ENCODE measurements at places on chromosomes 3 and 15.
A peak's percentile ranks its signal among the peaks of the same experiment; 100 is the strongest.

DNA sequence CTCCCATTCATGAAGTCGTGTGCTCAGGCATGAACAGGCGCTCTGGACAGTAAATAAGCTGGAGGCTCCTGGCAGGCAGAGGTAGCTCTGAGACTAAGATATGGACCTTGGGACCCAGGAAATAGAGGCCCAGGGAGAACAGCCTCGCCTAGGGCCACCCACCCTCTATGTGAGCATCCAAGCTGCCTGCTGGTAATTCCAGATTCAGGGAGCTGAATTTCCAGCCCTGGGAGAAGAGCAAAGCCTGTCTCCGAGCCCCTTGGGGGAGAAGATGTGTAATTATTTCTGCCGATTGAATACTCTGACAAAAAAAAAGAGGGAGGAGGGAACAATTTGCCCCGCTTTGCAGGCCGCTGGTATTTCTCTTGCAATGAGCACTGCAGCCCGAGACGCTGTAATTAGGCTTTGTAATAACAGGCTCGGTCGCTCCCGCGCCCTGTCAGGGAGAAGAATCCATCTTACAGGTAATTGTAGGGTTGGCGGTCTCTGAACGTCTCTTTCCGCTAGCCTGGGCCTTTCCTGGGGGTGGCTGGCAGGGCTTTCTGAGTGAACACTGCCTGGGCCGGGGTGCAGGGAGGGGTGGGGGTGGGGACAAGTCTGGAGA is 131.5 kb downstream of the WNT7A start:
- DNase-seq, result no peak
- H3K27ac ChIP-seq, result no peak overlapping the region
- H3K4me3 ChIP-seq, result no peak overlapping the region

DNA sequence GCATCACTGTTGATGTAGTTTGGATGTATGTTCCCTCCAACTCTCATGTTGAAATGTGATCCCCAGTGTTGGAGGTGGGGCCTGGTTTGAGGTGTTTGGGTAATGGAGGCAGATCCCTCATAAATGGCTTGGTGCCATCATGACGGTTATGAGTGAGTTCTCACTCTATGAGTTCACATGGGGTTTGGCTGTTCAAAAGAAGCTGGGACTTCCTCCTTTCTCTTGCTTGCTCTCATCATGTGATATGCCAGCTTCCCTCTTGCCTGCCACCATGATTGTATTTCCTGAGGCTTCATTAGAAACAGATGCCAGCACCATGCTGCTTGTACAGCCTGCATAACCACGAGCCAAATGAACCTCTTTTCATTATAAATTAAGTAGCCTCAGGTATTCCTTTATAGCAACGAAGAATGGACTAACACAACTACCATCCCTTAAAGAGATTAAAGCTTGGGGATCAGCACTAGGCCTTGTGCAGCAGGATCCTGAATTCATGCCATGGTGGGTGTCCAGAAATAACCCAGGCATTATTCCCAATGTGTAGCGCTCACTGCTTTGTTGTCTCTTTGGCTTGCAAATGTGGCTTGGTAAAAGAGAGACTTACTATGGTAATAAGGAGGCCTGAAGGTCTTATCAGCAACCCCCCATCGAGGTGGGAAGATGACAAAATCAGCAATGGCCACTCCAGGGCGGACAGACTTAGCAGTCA is 41.9 kb downstream of the NDUFB4 start:
- no peak overlapping the region for H3K4me3 ChIP-seq
- no peaks in the 10 kb centered on the region for H3K36me3 ChIP-seq
- DNase-seq, result no peak
- H3K27ac ChIP-seq, result no peak overlapping the region
- no peaks in the 10 kb centered on the region for H3K27me3 ChIP-seq

GRCh38 chr3:152213203-152213602 is 55.5 kb upstream of the MBNL1 start:
- no peaks in the 10 kb centered on the region for H3K27me3 ChIP-seq
- DNase-seq, result no peak
- no peak overlapping the region for H3K4me3 ChIP-seq
- no peaks in the 10 kb centered on the region for H3K4me1 ChIP-seq
- H3K36me3 ChIP-seq, result no peaks in the 10 kb centered on the region

GRCh38 chr15:63860155-63860554 is 26.4 kb upstream of the HERC1 start:
- H3K4me1 ChIP-seq, result peaks cover 9% of the 10 kb centered on the region
- no peak for DNase-seq
- H3K27ac ChIP-seq, result peak overlapping the region; percentile 31
- H3K27me3 ChIP-seq, result no peaks in the 10 kb centered on the region

- H3K27me3 ChIP-seq, result no peaks in the 10 kb centered on the region
- no peak overlapping the region for H3K4me3 ChIP-seq
- no peaks in the 10 kb centered on the region for H3K36me3 ChIP-seq
- DNase-seq, result no peak
- H3K27ac ChIP-seq, result no peak overlapping the region
- no peaks in the 10 kb centered on the region for H3K4me1 ChIP-seq
Measured at GRCh38 chr3:127033786-127034185, 50.9 kb downstream of the PLXNA1 start.

- H3K4me3 ChIP-seq, result no peak overlapping the region
- DNase-seq, result no peak
- no peaks in the 10 kb centered on the region for H3K27me3 ChIP-seq
- no peak overlapping the region for H3K27ac ChIP-seq
- no peaks in the 10 kb centered on the region for H3K4me1 ChIP-seq
Measured at GRCh38 chr3:126157083-126157768, 23.2 kb downstream of the ALDH1L1 start.

GRCh38 chr3:115788921-115789470 is 165.7 kb downstream of the GAP43 start:
- DNase-seq, result no peak
- H3K36me3 ChIP-seq, result no peaks in the 10 kb centered on the region
- no peaks in the 10 kb centered on the region for H3K4me1 ChIP-seq
- H3K27ac ChIP-seq, result no peak overlapping the region
- peaks cover 3% of the 10 kb centered on the region for H3K27me3 ChIP-seq
- H3K4me3 ChIP-seq, result no peak overlapping the region

DNA sequence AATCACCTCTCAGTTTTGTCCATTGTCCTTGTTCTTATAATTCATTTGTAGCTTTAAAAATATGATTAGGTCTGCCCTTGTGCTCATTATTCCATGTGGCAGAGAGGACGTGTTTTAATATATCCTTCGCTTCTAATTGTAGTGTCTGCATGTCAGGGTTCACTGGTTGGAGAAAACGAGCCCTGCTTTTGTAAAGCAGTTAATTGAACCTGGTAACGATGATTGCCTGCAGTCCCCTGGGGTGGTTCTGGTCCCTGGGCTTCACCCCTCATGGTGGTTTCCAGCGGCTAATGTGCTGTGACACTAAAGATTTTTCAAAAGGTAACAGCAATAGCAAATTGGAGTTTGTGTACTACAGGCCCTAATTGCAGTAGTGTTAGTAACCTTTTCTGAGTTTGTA is 299.6 kb downstream of the CACNA2D3 start:
- DNase-seq, result no peak
- no peaks in the 10 kb centered on the region for H3K4me1 ChIP-seq
- no peak overlapping the region for H3K4me3 ChIP-seq
- no peaks in the 10 kb centered on the region for H3K36me3 ChIP-seq
- H3K27ac ChIP-seq, result no peak overlapping the region

- no peaks in the 10 kb centered on the region for H3K4me1 ChIP-seq
- H3K36me3 ChIP-seq, result no peaks in the 10 kb centered on the region
- H3K27me3 ChIP-seq, result no peaks in the 10 kb centered on the region
Measured at GRCh38 chr3:52827866-52828376, 2.6 kb downstream of the ITIH4 start.

DNA sequence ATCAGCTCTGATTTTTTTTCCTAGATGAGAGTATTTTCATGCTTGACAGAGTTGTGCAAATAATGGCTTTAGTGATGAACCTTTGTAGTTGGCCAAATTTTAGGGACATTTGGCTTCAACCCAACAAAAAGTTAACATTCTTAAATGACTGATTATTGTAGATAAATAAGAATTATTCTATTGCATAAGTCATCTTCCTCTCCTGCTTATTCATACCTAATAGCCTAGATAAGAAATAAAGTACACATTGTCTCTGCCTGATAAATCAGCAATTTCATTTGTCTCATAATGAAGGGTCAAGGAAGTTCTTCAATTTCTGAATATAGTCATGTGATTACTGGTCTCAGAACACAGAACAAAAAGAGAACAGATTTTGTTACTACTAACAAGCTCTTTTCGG is 428.9 kb upstream of the IL12A start:
- H3K4me3 ChIP-seq, result no peak overlapping the region
- no peaks in the 10 kb centered on the region for H3K4me1 ChIP-seq
- H3K27me3 ChIP-seq, result no peaks in the 10 kb centered on the region

DNA sequence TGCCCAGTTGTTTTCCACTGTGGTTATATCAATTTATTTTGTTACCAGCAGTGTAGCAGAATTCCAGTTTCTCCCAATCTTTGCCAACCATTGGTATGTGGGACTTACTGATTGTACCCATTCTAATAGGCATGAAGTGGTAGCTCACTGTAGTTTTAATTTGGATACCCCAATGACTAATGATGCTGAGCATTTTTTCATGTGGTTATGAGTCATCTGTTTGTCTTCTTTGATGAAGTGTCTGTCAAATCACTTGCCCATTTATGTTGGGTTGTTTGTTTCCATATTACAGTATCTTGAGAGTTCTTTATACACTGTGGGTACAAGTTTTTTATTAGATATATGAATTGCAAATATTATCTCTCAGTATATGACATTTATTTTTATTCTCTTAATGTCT is 644.3 kb downstream of the NR2F2 start:
- H3K27me3 ChIP-seq, result no peaks in the 10 kb centered on the region
- DNase-seq, result no peak
- no peak overlapping the region for H3K4me3 ChIP-seq
- no peak overlapping the region for H3K27ac ChIP-seq
- no peaks in the 10 kb centered on the region for H3K36me3 ChIP-seq

DNA sequence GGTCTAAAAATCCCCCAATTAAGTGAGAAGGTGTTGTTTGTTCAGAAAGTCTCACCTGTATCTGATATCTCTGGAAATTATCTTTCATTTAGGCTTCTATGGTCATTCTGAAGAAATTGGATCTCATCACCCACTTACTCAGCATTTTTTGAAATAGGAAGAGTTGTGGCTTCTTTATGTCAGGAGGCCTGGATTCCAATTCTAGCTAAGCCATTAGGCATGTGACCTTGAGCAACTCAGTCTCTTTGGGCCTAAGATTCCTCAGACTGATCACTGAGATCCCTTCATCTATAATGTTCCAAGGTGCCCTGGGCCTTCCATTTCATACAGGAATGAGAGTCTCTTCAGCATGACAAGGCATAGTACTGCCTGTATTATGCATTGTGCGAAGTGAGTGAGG is 70.3 kb downstream of the ARHGEF26 start:
- no peaks in the 10 kb centered on the region for H3K27me3 ChIP-seq
- no peaks in the 10 kb centered on the region for H3K36me3 ChIP-seq
- no peak overlapping the region for H3K4me3 ChIP-seq
- no peak overlapping the region for H3K27ac ChIP-seq

GRCh38 chr15:62474771-62475124 is 309.7 kb upstream of the C2CD4B start:
- DNase-seq, result no peak
- H3K27me3 ChIP-seq, result no peaks in the 10 kb centered on the region
- peaks cover 4% of the 10 kb centered on the region for H3K4me1 ChIP-seq
- no peak overlapping the region for H3K4me3 ChIP-seq
- no peaks in the 10 kb centered on the region for H3K36me3 ChIP-seq

- H3K27ac ChIP-seq, result no peak overlapping the region
- no peak overlapping the region for H3K4me3 ChIP-seq
- H3K27me3 ChIP-seq, result no peaks in the 10 kb centered on the region
- DNase-seq, result no peak
- no peaks in the 10 kb centered on the region for H3K36me3 ChIP-seq
- H3K4me1 ChIP-seq, result no peaks in the 10 kb centered on the region
Measured at GRCh38 chr3:188278717-188279324, 124.9 kb downstream of the LPP start.

DNA sequence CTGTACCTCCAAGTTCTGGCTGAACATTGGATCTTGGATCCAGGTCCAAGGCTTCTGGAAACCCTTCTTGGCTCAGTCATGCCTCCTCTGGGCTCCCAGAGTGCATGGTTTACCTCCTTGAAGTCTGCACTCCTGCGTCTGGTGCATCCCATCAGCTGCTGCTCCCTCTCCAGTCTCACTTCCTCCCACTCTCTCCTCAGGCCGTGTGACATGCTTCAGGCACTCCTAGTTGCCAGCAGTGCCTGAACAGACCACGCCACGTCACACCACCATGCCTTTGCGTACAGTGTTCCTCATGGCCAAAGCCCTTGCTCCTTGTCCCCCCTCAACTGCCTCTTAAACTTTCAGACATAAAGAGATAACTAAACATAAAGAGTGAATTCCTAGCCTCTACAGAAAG is 5.7 kb downstream of the GPR27 start:
- no peaks in the 10 kb centered on the region for H3K36me3 ChIP-seq
- H3K27ac ChIP-seq, result no peak overlapping the region
- no peak for DNase-seq

- no peak overlapping the region for H3K4me3 ChIP-seq
- H3K27me3 ChIP-seq, result no peaks in the 10 kb centered on the region
- H3K4me1 ChIP-seq, result no peaks in the 10 kb centered on the region
- no peaks in the 10 kb centered on the region for H3K36me3 ChIP-seq
- no peak overlapping the region for H3K27ac ChIP-seq
Measured at GRCh38 chr3:61449327-61450040, 111.9 kb upstream of the PTPRG start.

DNA sequence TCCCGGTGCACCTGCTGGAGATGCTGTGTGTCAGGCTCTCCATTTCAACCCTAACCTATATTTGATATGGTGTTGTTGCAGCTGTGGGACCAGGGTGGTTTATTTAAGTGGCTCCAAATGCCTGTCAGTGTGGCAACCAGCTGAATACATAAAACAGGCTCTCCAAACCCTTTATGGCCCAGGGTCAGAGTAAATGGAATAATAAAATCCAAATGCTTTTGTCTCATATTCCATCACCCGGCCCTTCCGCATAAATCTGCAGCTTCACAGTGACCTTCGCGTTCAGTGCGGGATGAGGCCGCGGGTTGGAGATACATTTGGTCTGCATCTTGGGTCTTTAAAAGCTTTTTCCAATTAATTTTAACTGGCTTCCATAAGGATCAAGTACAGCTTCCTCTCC is 382.1 kb upstream of the NR2F2 start:
- H3K4me1 ChIP-seq, result no peaks in the 10 kb centered on the region
- H3K4me3 ChIP-seq, result no peak overlapping the region
- H3K27me3 ChIP-seq, result no peaks in the 10 kb centered on the region
- H3K36me3 ChIP-seq, result no peaks in the 10 kb centered on the region
- DNase-seq, result no peak

- H3K4me3 ChIP-seq, result no peak overlapping the region
- no peak overlapping the region for H3K27ac ChIP-seq
- H3K27me3 ChIP-seq, result no peaks in the 10 kb centered on the region
- H3K4me1 ChIP-seq, result peaks cover 9% of the 10 kb centered on the region
- no peak for DNase-seq
Measured at GRCh38 chr3:48664929-48665328, 2.2 kb upstream of the CELSR3 start.

DNA sequence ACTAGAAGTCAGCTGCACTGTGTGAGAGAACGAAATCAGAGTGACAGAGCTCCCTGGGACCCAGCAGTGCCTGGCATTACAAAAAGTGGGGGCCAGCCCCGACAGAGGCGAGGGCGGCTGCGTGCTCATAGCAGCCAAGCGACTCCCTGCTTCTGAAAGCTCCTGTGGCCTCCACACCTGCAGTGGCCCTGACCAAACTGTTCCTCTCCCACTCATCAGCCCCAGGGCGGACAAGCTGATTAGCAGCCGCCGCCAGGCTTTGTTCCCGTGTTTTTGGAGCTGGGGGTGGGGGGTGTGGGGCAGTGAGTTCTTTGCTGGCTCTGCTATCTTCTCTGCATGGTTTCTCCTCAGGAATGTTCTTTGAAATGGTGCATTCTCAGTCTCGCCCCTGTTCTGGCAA is 58.1 kb downstream of the DGKG start:
- no peak for DNase-seq
- H3K4me3 ChIP-seq, result no peak overlapping the region
- no peak overlapping the region for H3K27ac ChIP-seq
- H3K36me3 ChIP-seq, result no peaks in the 10 kb centered on the region
- H3K4me1 ChIP-seq, result no peaks in the 10 kb centered on the region
